ENCODE measurements at places on chromosomes 5 and 9.

- DNase-seq = no peak
Observed at GRCh38 chr9:29212397-29213387, 1639.4 kb upstream of the C9orf72 start.

DNA sequence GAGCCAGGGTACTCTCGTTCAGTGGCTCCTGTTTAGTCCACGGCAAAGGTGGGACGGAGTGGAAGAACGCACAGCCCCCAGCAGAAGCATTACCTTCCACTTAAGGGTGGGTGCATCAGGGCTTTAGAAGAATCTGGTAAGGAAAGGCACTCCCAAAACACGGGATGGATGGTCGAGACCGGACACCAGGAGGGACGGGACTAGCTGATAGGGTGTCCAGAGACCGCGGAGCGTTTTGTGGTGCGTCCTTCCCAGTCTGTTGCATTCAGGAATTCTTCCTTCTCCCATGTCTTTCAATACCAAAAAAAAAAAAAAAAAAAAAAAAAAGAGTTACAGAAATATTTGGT, 545 bp upstream of the CTSV start:
- DNase-seq = no peak

GRCh38 chr5:124718380-124718789, 28.1 kb downstream of the ZNF608 start:
- no peak for DNase-seq

DNA sequence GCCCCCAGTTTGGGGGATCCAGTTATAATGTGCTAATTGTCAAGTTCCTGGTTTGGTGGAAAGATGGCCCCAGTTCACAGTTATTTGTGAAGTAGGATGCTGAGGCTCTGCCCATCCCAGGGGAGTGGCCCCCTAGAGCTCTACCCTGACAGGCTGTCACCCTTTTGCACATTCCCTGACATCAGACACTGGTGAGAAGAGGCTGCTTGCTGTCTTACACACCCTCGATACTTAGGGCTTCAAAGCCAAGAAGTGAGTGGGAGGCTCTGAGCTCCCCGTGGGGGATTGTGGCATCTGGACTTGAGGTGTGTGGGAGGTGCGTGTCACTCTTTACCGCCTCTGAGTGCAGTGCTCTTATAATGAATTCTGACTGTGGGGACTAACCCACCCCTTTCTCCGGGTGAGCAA, 168.5 kb downstream of the DOCK2 start:
- DNase-seq = peak; percentile 50

DNA sequence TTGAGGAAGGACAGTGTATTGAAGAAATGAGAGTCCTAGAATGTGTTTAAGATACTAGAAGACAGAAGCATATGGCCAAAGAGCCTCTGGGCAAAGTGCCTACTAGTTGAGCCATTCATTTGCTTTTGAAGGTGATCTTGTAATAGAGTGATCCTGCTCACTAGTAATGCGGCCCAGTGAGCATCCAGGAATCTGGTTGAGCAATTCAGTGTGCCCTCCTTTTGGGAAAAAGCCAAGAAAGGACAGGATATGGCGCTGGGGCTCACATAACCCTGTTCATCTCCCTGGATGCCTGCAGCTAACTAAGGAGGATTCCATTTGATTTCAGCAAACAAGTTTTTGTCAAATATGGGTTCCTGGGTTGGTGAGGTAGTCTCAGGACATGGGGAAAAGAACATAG, 16.3 kb downstream of the ADAM19 start:
- no peak for DNase-seq

GRCh38 chr9:16575986-16576245, 294.6 kb downstream of the BNC2 start:
- no peak for DNase-seq

- no peak for DNase-seq
Observed at GRCh38 chr9:98570055-98570454, 138.7 kb downstream of the GABBR2 start.

GRCh38 chr5:96926276-96926675, 9.6 kb upstream of the LNPEP start:
- no peak for DNase-seq

GRCh38 chr9:83681490-83681889, 26.3 kb downstream of the UBQLN1 start:
- no peak for DNase-seq

DNA sequence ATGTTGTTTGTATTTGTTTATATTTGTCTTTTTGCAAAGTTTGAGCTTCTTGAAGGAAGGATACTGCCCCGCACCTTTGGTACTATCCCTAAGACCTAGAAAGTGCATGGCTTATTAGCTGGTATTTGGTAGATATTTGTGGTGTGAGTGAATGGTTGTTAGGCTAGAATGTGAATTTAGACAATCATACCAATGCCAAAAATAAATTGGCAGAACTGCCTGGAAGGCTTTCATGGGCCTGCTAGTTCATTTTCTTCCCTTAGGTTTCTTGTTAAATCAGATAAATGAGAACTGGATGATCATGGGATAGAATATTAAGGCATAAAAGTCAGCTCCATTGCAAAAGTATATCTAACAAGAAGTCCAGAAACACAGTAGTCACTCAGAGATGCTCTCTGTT, 147.5 kb upstream of the TSLP start:
- DNase-seq = no peak

DNA sequence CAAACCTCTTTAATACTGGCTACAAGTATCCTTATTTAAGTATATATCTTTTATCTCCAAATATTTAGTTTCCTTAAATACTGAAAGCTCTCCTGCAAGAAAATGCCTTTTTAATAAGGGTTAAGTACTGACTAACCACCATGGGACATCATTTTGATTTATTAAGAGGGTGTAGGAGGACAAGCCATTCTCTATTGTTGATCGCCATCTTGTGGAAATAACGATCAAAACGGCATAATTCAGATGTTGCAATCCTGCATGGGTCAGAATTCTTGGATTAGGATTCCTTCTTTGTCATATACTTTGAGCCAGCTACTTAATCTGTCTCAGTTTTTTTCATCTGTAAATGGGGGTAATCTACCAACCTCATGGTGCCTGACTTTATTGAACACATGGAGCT, 28.7 kb upstream of the C5orf46 start:
- DNase-seq = no peak

DNA sequence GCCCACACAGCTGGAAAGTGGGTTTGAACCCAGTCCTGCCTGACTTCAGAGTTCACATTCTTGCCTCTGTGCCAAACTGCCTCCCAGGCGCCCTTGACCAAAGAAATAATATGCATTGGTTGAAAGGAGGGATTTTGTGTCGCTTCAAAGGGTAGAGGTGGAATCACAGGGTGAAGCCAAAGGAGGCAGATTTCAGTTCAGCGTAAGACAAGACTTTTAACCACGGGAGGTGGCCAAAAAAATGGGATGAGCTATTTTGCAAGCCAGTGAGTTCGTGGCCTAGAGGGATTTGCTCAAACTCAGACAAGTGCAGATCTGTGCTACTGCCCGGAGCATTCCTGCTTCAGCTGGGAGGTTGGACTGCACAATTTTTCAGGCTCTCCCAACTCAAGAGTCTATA, 57.6 kb upstream of the RANBP3L start:
- DNase-seq = no peak

- DNase-seq = no peak
Observed at GRCh38 chr9:14031810-14032209, 282.1 kb downstream of the NFIB start.

DNA sequence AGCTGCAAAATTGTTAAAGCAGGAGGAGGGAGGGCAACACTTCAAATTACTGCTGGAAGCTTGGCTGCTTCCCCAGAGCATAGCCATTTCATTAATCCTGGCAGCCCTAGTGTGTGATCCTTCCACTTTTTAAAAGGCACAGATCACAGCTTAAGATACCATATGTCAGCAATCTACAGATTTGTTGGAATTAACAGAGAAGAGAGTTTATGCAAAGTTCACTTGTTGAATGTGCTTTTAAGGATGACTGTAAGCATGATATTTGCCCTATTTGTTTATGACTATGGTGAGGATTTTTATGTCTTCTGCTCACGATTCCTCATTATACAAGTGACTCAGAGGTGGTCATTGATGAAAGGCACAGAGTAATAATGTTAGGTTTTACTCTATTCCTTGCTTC, 156.0 kb upstream of the CDKN2B start:
- DNase-seq = no peak

DNA sequence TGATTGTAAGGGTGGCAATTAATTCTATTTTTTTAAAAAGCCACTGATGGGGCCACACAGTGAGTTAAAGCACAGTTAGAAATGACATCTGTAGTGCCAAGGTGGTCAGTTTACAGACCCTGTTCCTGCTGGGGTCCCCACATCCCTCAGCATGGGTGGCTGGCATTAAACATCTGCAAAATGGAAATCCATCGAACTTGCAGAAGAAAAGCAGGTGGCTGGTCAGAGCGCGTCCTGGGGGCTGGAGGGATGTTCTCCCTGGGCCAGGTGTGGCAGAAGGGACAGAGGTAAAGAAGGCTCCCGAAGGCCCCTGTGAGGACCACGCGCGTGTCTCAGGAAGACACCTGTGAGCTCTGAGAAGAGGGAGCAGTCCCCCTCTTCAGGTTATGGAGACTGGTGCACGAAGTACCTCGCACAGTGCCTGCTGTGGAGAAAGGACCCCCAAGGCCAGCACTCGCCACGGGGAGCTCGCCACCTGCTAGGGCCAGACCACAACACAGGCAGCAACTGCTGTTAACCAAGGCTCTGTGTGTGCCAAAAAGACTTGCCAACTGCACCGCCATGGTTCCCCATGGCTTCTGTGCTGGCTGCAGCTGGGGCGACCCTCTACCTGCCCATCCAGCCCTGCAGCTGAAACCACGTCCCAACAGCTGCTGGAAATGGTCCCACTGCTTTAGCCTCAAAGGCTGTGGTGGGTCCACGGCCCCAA, 65.2 kb downstream of the RASGEF1C start:
- no peak for DNase-seq

DNA sequence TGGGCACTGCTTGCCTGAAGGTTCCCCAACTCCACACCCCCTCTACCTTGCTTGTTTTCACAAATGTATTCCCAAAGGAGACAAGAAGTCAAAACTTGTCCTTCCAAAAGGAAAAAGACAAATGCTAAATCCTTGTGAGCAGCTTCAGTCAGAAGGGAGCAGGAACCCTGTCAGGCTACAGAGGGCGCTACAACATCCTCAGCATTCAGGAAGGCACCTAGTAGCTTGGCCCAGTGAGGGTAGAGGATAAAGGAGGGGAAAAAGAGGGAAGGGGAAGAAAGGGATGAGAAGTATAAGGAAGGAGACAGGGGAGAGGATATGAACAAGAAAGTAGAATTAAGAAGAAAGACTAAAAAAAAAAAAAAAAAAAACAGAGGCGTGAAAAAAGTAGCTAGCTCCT, 97.5 kb downstream of the MLLT3 start:
- no peak for DNase-seq

DNA sequence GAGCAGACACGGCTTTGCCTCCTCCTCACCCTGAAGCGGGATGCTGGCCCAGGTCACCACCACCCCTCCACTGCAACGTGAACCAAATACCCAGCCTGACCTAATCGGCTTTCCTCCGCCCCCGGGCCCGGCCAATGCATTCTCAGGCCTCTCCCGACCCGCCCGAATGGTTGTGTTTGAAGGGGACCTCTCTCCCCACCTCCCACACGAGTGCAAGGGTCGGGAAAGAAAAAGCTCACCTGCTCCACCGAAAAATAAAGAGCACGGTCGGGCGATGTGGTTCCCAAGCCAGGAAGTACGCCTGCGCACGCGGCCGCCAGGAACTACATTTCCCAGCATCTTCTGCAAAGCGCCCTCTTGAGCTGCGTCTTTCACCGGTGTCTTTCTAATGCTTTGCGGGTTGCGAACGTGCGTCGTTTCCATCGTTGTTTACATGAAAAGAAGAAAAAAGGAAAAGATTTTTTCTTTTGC, at the start of gene ZNF883:
TSS of gene ZNF883 (minus strand) at position 282 of the 471 bp plus-strand sequence.
- peak; percentile 15 for DNase-seq

All from stimulated activated CD4-positive, alpha-beta T cell treated with anti-CD3 and anti-CD28 coated beads, Interleukin-4, amount 100 ng/mL, for 48 hours (primary cell).